Esophagus muscularis mucosa (tissue), 4 donors: ENCODE measurements at places on chromosomes 7 and 10. TPM values are rescaled to one million over a fixed set of nuclear protein-coding genes. Genes with fewer than 3 reads are reported as not detected.

DNA sequence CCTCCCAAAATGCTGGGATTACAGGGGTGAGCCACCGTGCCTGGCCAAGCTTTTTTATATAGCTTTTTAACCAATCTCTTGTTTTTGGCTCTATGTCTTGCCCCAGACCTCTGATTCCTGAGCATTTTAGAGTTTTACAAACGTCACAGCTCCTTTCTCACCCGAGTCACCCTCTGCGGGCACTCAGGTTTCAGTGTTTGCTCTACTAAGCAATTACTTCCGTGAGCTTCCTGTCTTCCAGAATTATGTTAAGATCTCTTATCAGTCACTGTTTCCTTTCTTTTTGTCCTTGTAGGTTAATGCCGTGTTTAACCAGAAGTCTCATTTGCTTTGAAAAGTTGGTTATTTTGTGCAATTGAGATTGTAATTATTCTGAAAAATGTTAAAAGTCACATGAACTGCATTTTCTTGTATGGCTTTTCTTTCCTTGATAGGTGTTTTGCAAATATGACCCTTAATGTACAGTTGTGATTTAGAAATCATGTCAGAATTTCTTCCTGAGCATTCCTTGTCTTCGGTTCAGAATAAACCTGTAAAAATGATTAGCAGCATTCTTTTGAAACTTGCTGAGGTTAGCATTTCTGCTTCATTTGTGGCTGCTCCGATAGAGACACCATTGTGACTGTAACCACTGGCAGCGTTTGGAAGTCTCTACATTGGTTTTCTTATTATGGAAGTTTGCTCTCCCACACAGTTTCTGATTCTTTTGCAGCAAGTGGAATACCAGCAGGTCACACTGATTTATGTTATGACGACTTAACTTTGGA is 4.5 kb upstream of the HKDC1 start:
- no peak overlapping the region for H3K27ac ChIP-seq
- H3K4me3 ChIP-seq: no peak overlapping the region
- no peaks in the 10 kb centered on the region for H3K27me3 ChIP-seq
- no peaks in the 10 kb centered on the region for H3K4me1 ChIP-seq

GRCh38 chr10:131736321-131736980 is 164.4 kb upstream of the PPP2R2D start:
- no peak for DNase-seq
- no peak overlapping the region for H3K4me3 ChIP-seq
- no peaks in the 10 kb centered on the region for H3K4me1 ChIP-seq
- no peaks in the 10 kb centered on the region for H3K36me3 ChIP-seq

- no peaks in the 10 kb centered on the region for H3K27me3 ChIP-seq
- peaks cover 40% of the 10 kb centered on the region for H3K4me1 ChIP-seq
- H3K27ac ChIP-seq: peak overlapping the region; percentile 98
- no peaks in the 10 kb centered on the region for H3K36me3 ChIP-seq
- no peak for DNase-seq
- no peak overlapping the region for H3K4me3 ChIP-seq
Measured at GRCh38 chr10:97690133-97690532, 3.1 kb upstream of the AVPI1 start.

DNA sequence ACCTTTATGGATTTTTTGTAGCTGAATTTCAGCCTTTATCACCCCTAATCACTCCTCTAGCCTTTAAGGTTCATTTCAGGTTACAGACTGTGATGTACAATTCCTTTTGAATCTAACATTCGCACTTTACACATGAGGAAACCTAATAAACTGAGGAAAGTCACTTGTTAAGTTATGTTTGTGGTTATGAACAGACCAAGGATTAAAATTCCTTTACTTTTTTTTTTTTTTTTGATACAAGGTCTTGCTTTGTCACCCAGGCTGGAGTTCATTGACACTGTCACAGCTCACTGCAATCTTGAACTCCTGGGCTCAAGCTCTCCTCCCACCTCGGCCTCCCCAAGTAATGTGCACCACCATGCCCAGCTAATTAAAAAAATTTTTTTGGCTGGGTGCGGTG is 3.6 kb downstream of the MCU start:
- H3K4me1 ChIP-seq: peaks cover 39% of the 10 kb centered on the region
- no peaks in the 10 kb centered on the region for H3K36me3 ChIP-seq
- no peak overlapping the region for H3K4me3 ChIP-seq
- no peaks in the 10 kb centered on the region for H3K27me3 ChIP-seq
- no peak overlapping the region for H3K27ac ChIP-seq

- no peak overlapping the region for H3K4me3 ChIP-seq
- no peak overlapping the region for H3K27ac ChIP-seq
- H3K36me3 ChIP-seq: peaks cover 6% of the 10 kb centered on the region
- no peaks in the 10 kb centered on the region for H3K4me1 ChIP-seq
- no peaks in the 10 kb centered on the region for H3K27me3 ChIP-seq
- DNase-seq: no peak
Measured at GRCh38 chr10:101481256-101481655, 106.8 kb downstream of the POLL start.

- H3K36me3 ChIP-seq: no peaks in the 10 kb centered on the region
- H3K4me1 ChIP-seq: no peaks in the 10 kb centered on the region
- no peak for DNase-seq
- H3K27me3 ChIP-seq: no peaks in the 10 kb centered on the region
Measured at GRCh38 chr7:68063171-68063570, 1066.5 kb downstream of the TYW1 start.

DNA sequence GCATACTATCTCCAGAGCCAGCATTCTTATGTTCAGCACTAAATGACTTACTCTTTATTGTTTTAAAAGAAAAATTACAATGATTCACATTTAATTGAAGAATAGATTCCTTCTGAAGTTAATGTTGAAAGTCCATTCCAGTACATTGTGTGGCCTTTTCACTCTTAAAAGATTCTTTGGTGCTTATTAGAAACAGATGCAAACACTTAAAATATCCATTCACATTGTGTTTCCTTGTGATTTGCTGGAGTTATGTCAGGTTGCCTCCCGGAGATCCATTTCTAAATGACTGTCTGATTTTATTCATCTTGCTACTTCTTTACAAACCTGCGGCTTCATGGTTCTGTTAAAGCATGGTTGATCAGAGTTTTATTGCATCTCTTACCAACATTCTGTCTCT is 152.8 kb downstream of the FOXP2 start:
- DNase-seq: no peak
- H3K4me3 ChIP-seq: no peak overlapping the region
- H3K36me3 ChIP-seq: no peaks in the 10 kb centered on the region
- no peak overlapping the region for H3K27ac ChIP-seq

- H3K36me3 ChIP-seq: no peaks in the 10 kb centered on the region
- H3K4me3 ChIP-seq: no peak overlapping the region
- H3K27me3 ChIP-seq: no peaks in the 10 kb centered on the region
- DNase-seq: no peak
Measured at GRCh38 chr10:88478256-88478655, 104.9 kb downstream of the RNLS start.

The CPED1 gene
- total RNA-seq: 28.1 TPM
